ENCODE measurements at places on chromosomes 3 and 15.
A peak's percentile ranks its signal among the peaks of the same experiment; 100 is the strongest.

DNA sequence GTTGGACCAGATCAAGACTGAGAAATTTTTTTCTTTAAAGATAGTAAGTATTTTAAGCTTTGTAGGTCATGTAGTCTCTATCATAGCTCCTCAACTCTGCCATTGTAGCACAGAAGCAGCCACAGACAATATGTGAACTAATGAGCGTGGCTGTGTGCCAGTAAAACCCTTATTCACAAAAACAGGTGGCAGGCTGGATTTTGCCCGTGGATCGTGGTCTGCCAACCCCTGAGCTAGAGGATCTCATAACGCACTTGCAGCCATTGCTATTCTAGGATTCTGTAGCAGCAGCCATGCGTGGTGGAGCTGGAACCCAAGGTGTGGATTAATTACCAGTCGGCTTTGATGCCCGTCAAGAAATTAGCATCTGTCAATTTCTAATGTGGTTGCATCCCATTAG, 68.7 kb upstream of the PLXNA1 start:
- DNase-seq: peak; percentile 50

GRCh38 chr3:18735005-18735404, 309.9 kb upstream of the SATB1 start:
- no peak for DNase-seq

DNA sequence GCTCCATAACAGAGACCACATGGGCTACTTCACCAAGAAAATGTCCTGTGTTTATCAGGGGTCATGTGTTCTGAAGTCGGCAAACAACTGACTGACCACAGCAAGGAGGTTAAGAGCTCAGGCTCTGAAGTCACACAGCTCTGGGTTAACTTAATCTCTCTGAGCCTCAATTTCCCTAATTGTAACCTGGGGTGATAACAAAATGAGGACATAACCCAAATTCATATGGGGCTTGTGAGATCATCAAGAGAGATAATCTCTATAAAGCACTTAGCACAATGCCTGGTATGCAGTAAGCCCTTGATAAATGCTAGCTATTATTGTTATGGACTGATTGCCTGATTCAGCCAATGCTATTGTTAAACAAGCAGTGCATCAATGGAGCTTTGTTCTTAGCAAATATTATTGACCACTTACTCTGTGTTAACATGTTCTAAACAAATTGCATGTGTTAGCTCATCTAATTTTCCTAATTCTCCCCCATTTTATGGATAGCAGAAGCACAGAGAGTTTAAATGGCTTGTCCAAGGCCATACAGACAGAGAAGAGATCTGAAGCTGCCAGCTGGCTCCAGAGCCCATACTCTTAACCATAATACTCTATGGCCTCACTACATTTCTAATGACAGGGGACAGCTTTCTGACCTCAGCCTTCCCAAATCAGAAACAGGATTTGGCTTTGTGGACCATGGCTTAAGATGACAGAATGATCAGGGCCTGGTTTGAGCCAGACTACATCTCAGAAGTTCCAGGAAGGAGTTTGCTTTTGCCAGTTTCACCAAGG, 78.3 kb downstream of the SHQ1 start:
- no peak for DNase-seq

GRCh38 chr3:152524198-152525140, 255.7 kb downstream of the MBNL1 start:
- no peak for DNase-seq

- no peak for DNase-seq
These were observed 16.0 kb upstream of the MEGF11 start for GRCh38 chr15:66269326-66270090.

Data from substantia nigra (tissue), 51 donors.